ENCODE measurements at places on chromosomes 12 and 14.

DNA sequence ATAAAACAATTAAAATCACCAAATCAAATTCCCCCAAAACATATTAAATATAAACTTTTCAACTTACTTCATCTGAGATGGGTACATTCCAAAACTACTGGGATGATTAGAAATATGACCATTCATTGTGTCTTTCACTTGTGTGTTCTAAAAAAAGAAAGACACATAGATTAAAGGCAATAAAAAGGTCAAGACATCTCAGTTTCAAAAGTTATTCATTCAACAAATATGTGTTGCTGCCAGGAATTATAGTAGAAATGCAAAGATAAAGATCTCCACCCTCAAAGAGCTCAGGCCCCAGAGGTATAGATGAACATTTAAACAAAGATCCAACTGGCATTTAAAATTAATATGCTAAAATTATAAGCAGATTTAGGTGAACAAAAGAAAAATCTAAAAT lies 106.4 kb downstream of the EPS8 start:
- DNase-seq, result no peak

GRCh38 chr12:39269492-39269891 lies 173.4 kb downstream of the KIF21A start:
- no peak for DNase-seq

DNA sequence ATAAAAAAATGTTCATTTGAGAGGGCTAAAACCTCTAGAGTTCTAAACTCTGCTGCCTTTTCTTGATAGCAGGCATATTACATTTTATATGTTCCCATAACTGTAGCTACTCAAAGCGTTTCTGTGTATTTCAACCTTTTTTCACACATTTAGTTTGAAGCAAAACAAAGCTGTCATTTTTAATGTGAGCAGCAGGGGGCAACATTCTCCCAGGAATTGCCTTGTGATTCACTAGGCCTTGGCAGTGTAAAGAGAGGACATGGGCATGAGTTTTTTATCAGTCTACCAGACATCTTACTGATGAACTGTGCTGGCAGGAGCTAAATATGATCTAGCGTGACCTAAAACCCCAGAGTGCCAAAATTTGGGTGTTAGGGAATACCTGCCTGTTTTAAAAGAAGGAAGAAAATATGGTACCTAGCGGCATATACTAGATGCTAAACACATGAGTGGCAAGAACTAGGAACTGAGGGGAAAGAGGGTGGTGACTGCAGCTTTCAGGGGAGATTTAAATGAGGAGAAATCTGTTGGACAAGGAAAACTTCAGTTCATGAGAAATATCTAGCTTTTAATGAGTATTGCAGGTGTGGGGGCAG lies 65.3 kb downstream of the IFT43 start:
- DNase-seq, result peak; percentile 55

- DNase-seq, result no peak
Measured at GRCh38 chr14:34699873-34700621, 14.3 kb downstream of the CFL2 start.

Data from GM13976 (cell line).